Stimulated activated CD4-positive, alpha-beta T cell treated with anti-CD3 and anti-CD28 coated beads, Interleukin-12 subunit alpha, Interleukin-12 subunit beta, amount 100 ng/mL, for 24 hours (primary cell): ENCODE measurements at places on chromosomes 3 and 15.

- DNase-seq, result no peak
Observed at GRCh38 chr3:189512039-189512438, 119.2 kb upstream of the TP63 start.

GRCh38 chr3:173774294-173774693, 376.8 kb downstream of the NLGN1 start:
- DNase-seq, result no peak

DNA sequence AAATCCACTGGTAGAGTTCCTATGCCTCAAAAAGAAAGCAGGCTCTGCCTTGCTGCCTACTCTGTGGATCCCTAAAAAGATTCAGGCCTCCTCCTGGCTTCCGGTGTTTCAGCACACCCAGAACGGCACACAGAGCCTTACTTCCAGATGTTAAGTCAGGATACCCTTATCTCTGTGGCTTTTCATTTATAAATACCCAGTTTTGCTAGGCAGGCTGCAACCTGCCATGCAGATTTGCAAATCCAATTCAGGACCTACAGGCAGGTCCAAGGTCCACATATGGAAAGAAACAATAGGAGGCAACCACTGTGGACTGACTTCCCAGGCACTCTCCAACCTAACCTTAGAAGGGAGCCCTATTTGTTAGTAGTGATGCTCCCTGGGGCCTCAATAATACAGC, 30.7 kb downstream of the EFL1 start:
- no peak for DNase-seq

- DNase-seq, result peak; percentile 50
Observed at GRCh38 chr3:13879946-13880810, at the start of gene WNT7A. Gene WNT7A, minus strand, starts transcription at chr3:13880071. Its CDS starts 255 bp downstream, at chr3:13879816.

DNA sequence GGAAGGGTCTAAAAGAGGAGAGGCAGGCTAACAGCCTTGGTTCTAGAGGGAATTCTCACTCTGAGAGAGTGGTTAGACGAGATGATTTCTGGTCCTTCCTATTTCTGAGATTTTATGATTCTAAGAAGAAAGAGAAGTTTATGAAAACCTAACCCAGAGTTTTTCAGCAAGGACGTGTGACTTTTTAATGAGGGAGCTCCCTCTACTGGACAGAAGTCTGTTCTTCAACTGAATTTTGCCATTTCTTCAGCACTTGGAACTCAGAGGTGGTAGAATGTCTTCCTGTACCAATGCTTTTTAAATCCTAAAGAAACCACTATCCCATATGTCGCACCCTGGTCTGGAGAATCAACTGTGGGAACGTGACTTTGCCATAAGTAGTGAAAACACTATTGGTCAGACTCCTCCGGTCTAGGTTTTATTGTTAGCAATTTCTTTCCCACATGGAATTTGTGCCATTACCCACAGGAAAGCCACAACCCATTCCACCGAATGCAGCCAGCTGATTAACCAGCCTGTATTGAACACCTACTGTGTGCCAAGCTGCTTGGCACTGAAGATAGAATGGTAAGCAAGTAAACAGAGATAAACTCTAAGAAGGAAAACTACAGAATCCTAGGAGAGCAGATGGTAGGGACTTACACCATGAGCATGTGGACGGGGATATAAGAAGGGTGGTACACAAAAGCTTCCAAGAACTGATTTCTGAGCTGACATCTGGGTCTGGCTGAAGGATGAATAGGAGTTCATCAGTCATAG, 199.5 kb upstream of the LMCD1 start:
- no peak for DNase-seq
